ENCODE measurements at places on chromosomes 6 and 20. TPM values are rescaled to one million over a fixed set of nuclear protein-coding genes. Genes with fewer than 3 reads are reported as not detected.

Gene NHLRC1
- 2.2 TPM for total RNA-seq

Gene RRAGD
- 0.09 TPM for total RNA-seq

Gene CCND3
- 14.8 TPM for total RNA-seq

Gene KIAA0408
- total RNA-seq: 1.4 TPM

Data from bronchial smooth muscle cell (primary cell).